ENCODE measurements at places on chromosomes 16 and 17.

GRCh38 chr17:41544491-41544892 lies 16.4 kb upstream of the KRT19 start:
- DNase-seq: no peak

DNA sequence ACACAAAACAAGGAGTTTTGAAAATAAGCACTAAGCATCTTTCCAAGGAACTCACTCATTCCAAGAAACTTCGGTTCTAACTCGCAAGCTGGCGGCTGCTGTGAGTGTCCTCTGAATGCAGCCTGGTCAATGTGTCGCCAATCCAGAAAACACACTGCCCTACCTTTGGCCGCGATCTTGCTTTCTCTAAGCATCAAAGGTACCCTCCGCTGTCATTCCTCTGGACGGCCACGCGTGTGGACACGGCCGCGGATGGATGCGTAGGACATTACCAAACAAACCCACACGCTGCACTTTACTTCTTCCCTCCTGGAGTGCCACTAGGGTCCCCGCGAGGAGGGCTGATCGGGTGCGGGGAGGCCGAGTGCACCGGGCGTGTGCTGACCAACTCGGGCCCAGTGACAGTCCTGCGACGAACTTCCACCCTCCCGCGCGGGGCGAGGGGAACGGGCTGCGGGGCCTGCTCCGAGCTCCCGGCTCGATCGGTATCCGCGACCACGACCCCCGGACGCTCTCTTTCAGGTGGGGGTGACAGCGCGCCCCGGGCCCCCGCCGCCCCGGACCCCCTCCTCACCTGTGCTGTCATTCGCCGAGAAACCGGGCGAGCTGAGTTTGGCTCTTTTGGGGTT lies 1.1 kb downstream of the CREBBP start:
- no peak for DNase-seq

DNA sequence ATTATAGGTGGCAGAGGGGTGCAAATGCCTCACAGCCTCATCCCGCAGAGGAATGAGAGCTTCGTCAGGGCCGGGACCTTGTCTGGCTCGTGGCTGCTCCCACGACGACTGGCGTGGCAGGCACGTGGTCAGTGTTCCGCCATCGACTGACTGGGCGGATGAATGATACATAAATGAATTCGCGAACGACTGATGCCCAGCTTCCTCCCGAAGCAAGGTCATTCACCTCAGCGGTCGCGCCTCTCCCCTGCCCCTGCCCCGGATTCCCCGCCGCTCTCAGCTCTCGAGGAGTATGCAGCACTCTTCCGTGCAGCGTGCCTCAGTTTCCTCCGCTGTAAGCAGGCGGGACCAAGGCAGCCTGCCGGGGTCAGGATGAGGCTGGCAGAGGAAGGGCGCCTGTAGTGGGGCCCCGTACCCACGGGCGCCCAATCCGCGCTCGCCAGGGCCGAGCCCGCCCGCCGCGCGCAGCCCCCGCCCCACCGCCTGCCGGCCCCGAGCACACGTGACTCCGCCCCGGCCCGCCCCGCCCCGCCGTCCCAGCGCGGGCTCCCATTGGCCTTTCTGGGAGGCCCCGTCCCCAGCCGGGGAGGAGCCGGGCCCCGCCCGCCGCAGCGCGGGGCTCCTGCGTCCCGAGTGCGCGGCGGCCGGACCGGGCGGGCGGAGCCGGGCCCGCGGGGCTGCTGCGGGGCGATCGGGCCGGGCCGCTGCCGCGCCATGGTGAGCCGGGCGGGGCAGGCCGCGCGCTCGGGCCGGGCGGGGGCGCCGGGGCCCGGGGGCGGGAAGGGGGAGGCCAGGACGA lies at the start of gene SNN:
SNN (plus strand) TSS at position 632 of the 799 bp plus-strand sequence. CDS start 7,605 bp downstream, outside the sequence.
- DNase-seq: peak; percentile 98

GRCh38 chr17:17077861-17078732 lies 35.8 kb downstream of the MPRIP start:
- DNase-seq: no peak

DNA sequence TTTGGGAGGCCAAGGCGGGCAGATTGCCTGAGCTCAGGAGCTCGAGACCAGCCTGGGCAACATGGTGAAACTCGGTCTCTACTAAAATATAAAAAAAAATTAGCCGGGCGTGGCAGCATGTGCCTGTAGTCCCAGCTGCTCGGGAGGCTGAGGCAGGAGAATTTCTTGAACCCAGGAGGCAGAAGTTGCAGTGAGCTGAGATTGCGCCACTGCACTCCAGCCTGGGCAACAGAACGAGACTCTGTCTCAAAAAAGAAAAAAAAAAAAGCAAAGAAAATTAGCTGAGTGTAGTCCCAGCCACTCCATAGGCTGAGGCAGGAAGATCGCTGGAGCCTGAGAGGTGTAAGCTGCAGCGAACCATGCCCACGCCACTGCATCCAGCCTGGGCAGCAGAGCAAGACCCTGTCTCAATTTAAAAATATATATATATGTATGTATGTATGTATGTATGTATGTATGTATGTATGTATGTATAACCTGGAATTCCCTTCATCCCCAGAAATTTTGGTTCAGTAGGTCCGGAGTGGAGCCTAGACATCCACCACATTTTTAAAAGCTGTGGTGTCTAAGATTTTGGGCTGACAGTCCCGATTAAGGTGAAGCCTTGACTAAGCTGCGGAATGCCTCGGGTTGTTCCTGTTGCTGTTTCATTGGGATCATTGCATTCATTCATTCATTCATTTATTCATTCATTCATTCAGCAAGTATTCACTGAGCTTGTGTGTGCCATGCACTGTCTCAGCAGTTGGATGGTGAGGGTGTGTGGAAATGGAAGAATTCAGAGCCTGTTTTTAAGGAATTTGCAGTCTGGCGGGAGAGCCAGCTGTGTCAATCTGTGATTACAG lies 25.9 kb downstream of the TMEM94 start:
- DNase-seq: no peak

GRCh38 chr16:61937646-61938045 lies 98.6 kb downstream of the CDH8 start:
- no peak for DNase-seq

DNA sequence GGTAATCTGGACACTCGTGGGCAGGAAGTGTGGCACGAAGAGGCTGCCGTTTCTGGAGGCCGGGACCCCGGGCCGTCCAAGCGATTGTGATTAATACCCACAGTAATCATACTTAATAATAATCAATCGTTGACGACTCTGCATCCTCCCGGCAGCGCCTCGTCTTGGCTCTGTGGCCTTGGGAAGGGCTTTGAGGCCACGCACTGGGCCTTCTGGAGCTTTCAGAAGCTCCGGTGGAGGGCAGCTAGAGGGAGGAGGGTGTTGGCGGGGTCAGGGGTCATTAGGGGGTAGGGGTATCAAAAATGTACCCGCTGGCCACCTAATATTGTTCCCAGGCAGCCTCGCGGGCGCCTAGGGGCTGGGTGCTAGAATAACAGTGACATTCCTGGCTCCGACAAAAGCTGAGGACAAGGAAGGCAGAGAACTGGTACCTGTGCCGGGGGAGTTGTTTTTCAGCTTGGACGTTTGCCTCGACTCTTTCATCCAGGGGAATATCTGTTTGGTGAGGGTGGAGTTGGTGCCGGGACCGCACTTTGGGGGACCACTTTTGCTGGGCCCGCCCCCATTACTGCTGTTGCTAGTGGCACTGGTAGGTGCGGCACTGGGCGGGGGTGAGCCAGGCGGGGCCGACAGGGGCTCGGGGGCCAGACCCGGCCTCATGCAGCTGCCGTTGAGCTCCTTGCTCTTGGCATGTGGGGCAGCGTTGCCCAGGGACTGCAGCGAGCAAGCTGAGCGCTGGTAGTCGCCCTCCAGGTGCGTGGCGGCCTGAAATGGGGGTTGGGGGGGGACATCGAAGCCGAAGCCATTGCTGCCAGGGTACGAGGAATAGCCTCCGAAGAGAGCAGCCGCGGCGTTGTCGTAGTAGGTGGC lies 6.9 kb upstream of the HOXB2 start:
- DNase-seq: no peak

DNA sequence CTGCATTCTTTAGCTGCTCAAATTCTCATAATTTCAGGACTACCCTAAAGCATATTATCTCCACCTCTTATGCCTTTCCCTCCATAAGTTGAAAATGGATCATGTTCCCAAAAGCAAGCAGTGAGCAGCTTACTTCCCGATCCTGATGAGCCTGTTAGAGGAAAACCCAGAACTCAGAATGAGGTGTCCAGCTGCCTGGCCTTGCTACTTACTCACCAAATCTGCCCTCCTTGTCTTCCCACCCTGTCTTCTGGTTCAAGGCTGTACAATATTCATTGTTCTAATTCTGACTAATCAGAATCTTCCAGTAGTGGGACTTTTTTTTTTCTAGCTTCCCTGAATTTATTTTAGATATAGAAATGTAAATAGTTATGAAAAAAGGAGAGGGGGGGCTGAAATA lies 10.8 kb downstream of the LYRM1 start:
- no peak for DNase-seq

- no peak for DNase-seq
Observed at GRCh38 chr17:17598003-17598402, 6.5 kb upstream of the PEMT start.

GRCh38 chr16:88994695-88995094 lies 17.7 kb upstream of the CBFA2T3 start:
- DNase-seq: no peak

GRCh38 chr17:17782523-17783115 lies 54.2 kb downstream of the SREBF1 start:
- DNase-seq: no peak

- no peak for DNase-seq
Observed at GRCh38 chr16:13885700-13886099, 34.3 kb upstream of the ERCC4 start.

GRCh38 chr17:8222380-8222629 lies 11.9 kb upstream of the AURKB start:
- DNase-seq: no peak

Measured in AG08396 (cell line).